ENCODE measurements at places on chromosomes 13 and 19.

GRCh38 chr13:27104606-27105005 lies 67.0 kb downstream of the USP12 start:
- no peaks in the 10 kb centered on the region for H3K4me1 ChIP-seq
- H3K4me3 ChIP-seq: no peak overlapping the region
- H3K27ac ChIP-seq: no peak overlapping the region
- H3K27me3 ChIP-seq: no peaks in the 10 kb centered on the region
- H3K36me3 ChIP-seq: peaks cover 32% of the 10 kb centered on the region

GRCh38 chr19:49556412-49557398 lies 23.7 kb downstream of the NOSIP start:
- peaks cover 44% of the 10 kb centered on the region for H3K36me3 ChIP-seq
- no peaks in the 10 kb centered on the region for H3K4me1 ChIP-seq
- no peak overlapping the region for H3K27ac ChIP-seq
- H3K4me3 ChIP-seq: no peak overlapping the region

- H3K4me3 ChIP-seq: no peak overlapping the region
- no peaks in the 10 kb centered on the region for H3K4me1 ChIP-seq
- no peaks in the 10 kb centered on the region for H3K27me3 ChIP-seq
These were observed 353.2 kb downstream of the SPRY2 start for GRCh38 chr13:79987761-79988160.

- H3K36me3 ChIP-seq: no peaks in the 10 kb centered on the region
- H3K4me1 ChIP-seq: peaks cover 19% of the 10 kb centered on the region
- DNase-seq: no peak
- peak overlapping the region; percentile 81 for H3K4me3 ChIP-seq
- no peaks in the 10 kb centered on the region for H3K27me3 ChIP-seq
These were observed 971 bp downstream of the FOSB start for GRCh38 chr19:45468803-45469131.

DNA sequence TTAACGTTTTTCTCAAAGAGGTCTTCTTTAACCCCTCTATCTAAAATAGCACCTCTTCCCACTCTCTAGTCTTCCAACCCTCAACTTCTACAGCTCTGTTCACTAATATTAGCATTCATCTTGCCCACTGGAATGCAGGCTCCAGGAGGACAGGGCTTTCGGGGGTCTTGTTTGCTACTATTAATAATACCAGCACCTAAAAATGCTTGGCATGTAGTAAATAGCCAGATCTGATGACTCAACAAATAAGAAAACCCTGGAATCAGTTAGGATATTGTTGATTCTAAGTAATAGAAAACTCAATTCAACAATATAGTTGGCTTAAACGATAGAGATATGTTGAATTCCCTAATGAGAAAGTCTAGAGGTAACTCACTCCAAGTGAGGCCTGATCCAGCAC lies 14.2 kb downstream of the DYRK1B start:
- no peaks in the 10 kb centered on the region for H3K27me3 ChIP-seq
- no peak overlapping the region for H3K4me3 ChIP-seq
- peaks cover 6% of the 10 kb centered on the region for H3K4me1 ChIP-seq
- DNase-seq: no peak
- no peak overlapping the region for H3K27ac ChIP-seq

DNA sequence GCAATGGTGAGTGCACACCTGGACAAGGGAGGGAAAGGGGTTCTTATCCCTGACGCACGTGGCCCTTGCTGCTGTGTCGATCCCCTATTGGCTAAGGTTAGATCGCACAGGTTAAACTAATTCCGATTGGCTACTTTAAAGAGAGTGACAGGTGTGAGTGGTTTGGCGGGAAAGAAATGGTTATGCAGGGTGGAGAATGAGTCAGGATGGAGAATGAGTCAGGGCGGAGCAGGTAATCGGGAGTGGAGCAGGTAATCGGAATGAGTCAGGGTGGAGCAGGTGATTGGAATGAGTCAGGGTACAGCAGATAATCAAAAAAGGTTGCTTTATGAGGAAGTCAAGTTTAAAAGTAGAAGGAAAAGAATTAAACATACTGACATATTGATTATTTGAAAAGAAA lies 24.4 kb upstream of the SIAH3 start:
- H3K36me3 ChIP-seq: no peaks in the 10 kb centered on the region
- H3K27ac ChIP-seq: no peak overlapping the region
- peaks cover 16% of the 10 kb centered on the region for H3K4me1 ChIP-seq
- no peak for DNase-seq

- no peaks in the 10 kb centered on the region for H3K27me3 ChIP-seq
- H3K27ac ChIP-seq: no peak overlapping the region
- H3K4me3 ChIP-seq: no peak overlapping the region
- H3K36me3 ChIP-seq: no peaks in the 10 kb centered on the region
- DNase-seq: no peak
- peaks cover 3% of the 10 kb centered on the region for H3K4me1 ChIP-seq
These were observed 39.7 kb downstream of the GJA3 start for GRCh38 chr13:20121159-20121525.

DNA sequence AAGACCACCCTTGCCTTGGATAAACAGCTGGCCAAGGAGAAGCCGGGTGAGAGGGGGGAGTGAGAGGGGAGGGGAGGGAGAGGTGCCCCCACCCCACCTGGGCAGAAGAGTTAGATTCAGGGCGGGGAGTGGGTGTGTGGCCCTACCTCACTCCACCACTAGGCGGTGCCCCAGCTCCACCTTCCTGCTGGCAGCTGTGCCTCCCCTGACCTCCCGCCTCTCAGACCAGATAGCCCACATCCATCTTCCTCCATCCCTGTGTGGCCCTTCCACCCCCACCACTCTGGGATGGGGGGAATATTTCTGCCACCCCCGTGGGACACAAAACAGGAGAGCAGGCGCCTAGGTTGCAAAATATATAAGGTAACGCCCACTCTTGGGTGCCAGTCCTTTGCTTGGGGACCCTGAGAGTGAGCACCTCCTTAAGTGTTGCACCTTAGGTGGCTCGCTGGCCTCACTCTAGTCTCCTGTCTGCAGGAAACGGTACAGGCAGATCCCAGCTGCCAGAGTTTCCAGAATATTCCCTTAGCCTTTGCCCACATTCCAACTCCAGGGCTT lies 13.8 kb upstream of the EHD2 start:
- DNase-seq: peak; percentile 95
- no peaks in the 10 kb centered on the region for H3K4me1 ChIP-seq
- H3K36me3 ChIP-seq: peaks cover 16% of the 10 kb centered on the region
- no peak overlapping the region for H3K27ac ChIP-seq
- H3K27me3 ChIP-seq: no peaks in the 10 kb centered on the region
- no peak overlapping the region for H3K4me3 ChIP-seq

GRCh38 chr13:93889430-93889951 lies 590.0 kb downstream of the DCT start:
- H3K4me3 ChIP-seq: no peak overlapping the region
- peaks cover 5% of the 10 kb centered on the region for H3K4me1 ChIP-seq
- H3K27me3 ChIP-seq: no peaks in the 10 kb centered on the region
- no peak for DNase-seq
- no peaks in the 10 kb centered on the region for H3K36me3 ChIP-seq

DNA sequence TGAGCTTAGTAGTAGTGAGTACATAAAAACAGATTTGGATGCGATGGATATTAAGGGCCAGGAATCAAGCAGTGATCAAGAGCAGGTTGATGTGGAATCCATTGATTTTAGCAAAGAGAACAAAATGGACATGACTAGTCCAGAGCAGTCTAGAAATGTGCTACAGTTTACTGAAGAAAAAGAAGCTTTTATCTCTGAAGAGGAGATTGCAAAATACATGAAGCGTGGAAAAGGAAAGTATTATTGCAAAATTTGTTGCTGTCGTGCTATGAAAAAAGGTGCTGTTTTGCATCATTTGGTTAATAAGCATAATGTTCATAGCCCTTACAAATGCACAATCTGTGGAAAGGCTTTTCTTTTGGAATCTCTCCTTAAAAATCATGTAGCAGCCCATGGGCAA lies 11.4 kb downstream of the CHAMP1 start:
- H3K27ac ChIP-seq: no peak overlapping the region
- H3K4me3 ChIP-seq: no peak overlapping the region
- H3K4me1 ChIP-seq: no peaks in the 10 kb centered on the region
- no peak for DNase-seq

DNA sequence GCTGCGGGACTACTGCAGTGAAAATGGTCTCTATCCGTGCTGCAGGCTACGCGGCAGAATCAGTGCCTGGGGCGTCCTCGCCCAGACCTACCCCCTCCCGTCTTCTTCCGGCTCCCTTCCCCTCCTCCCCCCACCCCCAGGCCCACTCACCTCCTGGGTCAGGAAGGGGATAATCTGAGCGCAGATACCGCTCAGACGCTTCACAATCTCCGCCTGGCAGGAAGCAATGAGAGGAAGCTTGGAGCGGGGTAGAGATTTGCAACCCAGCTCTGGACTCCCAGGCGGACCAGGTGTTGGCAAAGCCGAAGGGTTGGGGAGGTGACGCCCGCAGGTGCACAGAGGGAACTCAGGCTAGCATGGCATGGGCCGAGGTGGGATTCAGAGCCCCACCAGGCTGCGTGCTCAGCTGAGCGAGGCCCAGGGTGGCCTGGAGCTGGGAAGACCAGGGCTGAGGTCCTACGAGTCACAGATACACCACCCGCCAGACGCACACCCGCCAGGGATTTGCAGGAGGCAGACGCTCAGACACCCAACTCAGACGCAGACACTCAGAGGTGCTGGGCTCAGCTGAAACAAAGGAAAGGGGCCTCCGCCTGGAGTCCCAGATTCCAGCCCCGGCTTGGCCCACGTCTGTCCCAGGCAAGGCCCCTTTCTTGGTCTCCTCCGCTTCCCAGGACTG lies 4.1 kb downstream of the TLE2 start:
- peaks cover 83% of the 10 kb centered on the region for H3K27me3 ChIP-seq
- H3K27ac ChIP-seq: no peak overlapping the region
- no peak overlapping the region for H3K4me3 ChIP-seq
- no peaks in the 10 kb centered on the region for H3K36me3 ChIP-seq
- DNase-seq: peak; percentile 74
- H3K4me1 ChIP-seq: peaks cover 5% of the 10 kb centered on the region

- no peaks in the 10 kb centered on the region for H3K27me3 ChIP-seq
- no peaks in the 10 kb centered on the region for H3K36me3 ChIP-seq
- peaks cover 5% of the 10 kb centered on the region for H3K4me1 ChIP-seq
These were observed 427 bp downstream of the RTBDN start for GRCh38 chr19:12833738-12834565.

DNA sequence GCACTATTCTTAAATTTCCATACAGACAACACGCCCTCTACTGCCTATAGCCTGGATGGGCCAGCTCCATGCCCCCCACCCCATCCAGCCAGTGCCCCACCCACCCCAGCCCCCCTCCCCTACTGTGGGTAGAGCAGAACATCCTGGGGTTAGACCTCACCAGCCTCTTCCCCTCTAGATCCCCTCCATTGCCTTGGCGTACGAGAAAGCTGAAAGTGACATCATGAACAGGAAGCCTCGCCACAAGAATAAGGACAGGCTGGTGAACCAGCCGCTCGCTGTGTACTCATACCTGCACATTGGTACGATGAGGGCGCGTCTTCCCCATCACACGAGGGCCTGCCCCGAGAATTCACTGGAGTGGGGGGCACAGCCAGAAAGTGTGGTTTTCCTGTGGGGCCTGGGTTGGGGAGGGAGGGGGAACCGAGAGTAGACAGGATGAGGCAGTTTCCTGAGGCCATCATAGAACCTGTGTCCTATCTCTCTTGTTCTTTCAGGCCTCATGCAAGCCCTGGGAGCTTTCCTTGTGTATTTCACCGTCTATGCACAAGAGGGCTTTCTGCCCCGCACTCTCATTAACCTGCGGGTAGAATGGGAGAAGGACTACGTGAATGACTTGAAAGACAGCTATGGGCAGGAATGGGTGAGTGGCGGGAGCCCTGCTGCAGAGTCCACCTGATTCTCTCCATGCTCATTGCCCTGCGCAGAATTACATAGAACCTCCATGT lies 29.1 kb downstream of the ATP12A start:
- DNase-seq: no peak
- no peaks in the 10 kb centered on the region for H3K36me3 ChIP-seq
- H3K4me3 ChIP-seq: no peak overlapping the region

DNA sequence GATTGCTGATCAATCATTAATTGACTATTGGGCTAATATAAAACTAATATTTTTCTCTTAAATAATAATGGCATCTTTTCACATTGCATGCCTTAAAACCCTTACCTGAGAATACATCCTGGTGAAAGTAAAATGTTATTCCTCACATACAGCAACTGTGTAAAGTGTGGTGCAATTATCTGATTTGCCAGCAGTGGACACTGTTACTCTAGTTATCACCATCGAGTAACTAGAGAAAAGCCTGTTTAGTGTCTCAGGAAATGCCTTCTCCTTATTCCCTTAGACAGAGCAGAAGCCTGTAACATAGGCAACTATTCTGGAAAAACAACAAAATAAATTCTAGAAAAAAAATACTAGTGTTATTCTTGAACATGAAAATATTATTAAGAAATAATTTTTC lies 459.8 kb downstream of the FGF14 start:
- peak; percentile 34 for DNase-seq
- peak overlapping the region; percentile 94 for H3K27ac ChIP-seq
- no peaks in the 10 kb centered on the region for H3K36me3 ChIP-seq
- H3K27me3 ChIP-seq: no peaks in the 10 kb centered on the region
- H3K4me1 ChIP-seq: peaks cover 21% of the 10 kb centered on the region

Data from SK-N-SH (cell line).